Activated CD4-positive, alpha-beta T cell treated with anti-CD3 and anti-CD28 coated beads, Interleukin-2, amount 10 ng/mL, durations not matched to agents 24 days and 14 days (primary cell): ENCODE measurements at places on chromosomes 2 and 18. TPM values are rescaled to one million over a fixed set of nuclear protein-coding genes. Genes with fewer than 3 reads are reported as not detected.
A peak's percentile ranks its signal among the peaks of the same experiment; 100 is the strongest.

The IL18RAP gene
- total RNA-seq: 15.0 and 16.9 TPM in 2 replicates

The FAP gene
- not detected in 2 replicates for total RNA-seq

The SIGLEC15 gene
- total RNA-seq: not detected in 2 replicates

The CHRND gene
- total RNA-seq: not detected in 2 replicates

The OR6B2 gene
- not detected in 2 replicates for total RNA-seq

The CEBPZ gene
- total RNA-seq: 63.2 and 68.2 TPM in 2 replicates

The MALL gene
- total RNA-seq: 1.2 and 1.8 TPM in 2 replicates

The CFC1 gene
- total RNA-seq: not detected in 2 replicates

The MC2R gene
- total RNA-seq: not detected in 2 replicates

The PASK gene
- 87.5 and 92.0 TPM in 2 replicates for total RNA-seq

The CHRNA1 gene
- total RNA-seq: not detected in 2 replicates

The WDR75 gene
- 117 and 121 TPM in 2 replicates for total RNA-seq

GRCh38 chr18:43506935-43507334 is 229.6 kb upstream of the SYT4 start:
- DNase-seq: no peak

GRCh38 chr2:79721966-79722365 is 209.1 kb downstream of the CTNNA2 start:
- no peak for DNase-seq

DNA sequence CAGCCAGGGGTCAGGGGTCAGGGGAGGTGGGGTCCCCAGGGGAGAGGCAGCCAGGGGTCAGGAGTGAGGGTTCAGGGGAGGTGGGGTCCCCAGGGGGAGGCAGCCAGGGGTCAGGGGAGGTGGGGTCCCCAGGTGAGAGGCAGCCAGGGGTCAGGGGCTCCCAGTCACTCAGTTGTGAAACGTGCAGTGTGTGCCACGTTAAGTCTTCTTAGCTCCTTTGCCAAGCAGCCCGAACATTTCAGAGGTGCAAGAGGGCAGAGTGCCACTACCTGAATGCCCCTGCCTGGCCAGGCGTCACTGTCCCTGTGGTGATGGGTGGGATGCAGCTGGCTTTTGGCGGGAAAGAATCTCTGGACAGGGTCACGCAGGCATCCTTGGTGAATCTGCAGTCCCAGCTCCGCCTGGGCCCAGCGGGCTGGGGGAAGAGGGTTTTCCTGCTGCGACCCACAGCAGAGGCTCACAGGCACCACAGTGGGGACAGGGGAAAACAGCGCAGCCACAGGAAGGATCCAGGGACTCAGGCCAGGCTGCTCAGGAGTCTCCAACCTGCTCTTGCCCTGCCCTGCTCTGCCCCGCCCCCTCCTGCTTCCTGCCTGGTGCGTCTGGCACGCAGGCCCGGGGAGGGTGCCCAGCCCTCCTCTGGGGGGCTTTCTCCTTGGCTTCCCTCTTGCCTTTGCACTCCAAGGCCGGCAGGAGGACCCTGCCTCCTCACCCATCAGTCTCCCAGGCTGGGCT is 188.3 kb downstream of the TWIST2 start:
- DNase-seq: peak; percentile 66

- no peak for DNase-seq
These were observed 166.5 kb upstream of the KCNJ3 start for GRCh38 chr2:154532004-154532403.

- DNase-seq: no peak
These were observed 9.3 kb downstream of the TSHZ1 start for GRCh38 chr18:75219745-75220375.

DNA sequence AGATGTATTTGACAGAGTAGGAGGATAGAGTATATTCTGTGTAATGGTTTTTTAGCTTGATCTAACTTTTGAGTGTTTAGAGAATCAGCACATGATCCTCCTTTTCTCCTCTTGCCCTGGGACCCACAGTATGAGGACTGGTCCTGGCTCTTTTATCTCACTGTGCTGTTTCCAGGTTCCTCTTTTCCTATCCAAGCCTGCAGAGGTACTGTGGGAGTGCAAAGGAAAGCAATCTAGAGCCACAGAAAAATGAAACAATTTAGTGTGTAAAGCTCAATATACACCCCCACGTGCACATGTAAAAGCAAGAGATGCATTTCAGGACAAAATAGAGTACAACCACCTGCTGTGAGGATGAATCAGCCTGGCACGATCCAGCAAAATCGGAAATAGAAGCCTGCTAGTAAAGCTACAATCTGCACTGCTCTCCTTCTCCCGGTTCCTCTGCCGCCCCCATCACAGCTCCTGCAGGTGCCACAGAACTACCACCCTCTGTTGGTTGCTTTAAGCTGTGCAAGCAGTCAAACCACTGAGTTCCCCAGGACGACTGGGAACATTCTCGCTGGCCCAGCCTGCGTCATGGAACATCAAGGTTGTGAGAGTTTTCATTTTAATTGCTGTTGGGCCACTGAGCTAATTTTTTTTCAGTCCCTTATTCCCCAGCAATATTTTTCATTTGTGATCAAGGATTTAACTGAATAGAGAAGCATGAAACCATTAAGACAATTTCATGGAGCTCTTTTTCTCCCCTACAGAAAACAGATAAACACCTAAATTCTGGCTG is 47.8 kb upstream of the MAPRE3 start:
- peak; percentile 72 for DNase-seq

DNA sequence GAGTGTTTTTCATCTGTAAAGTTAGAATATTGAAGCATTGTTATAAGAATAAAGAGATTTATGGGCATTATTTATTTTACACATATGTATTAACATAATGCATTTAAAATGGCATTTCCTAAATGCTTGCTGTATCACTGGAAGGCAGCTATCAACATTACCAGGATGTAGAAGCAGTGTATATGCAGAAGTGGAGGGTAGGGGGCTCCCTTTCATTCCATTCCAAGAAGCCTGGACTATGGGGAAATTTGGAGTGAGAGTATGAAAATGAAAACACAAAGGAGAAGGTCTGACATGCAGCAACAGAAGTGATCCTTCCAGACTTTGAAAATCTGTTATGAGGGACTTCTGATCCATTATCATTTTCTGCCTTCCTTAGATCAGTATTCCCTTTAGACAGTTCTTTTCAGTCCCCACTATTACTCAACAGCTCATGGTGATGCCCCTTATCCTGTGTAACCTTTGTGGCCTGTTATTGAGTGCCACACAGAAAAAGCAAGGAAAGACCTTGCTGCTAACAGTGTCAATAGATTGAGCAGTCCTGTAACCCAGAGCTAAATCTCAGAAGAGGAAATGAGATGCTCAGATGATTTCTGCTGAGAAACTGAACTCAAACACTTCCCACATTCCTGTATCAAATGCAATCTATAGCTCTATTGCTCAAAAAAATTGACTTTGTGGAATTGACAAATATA is 216.6 kb downstream of the HNMT start:
- no peak for DNase-seq

DNA sequence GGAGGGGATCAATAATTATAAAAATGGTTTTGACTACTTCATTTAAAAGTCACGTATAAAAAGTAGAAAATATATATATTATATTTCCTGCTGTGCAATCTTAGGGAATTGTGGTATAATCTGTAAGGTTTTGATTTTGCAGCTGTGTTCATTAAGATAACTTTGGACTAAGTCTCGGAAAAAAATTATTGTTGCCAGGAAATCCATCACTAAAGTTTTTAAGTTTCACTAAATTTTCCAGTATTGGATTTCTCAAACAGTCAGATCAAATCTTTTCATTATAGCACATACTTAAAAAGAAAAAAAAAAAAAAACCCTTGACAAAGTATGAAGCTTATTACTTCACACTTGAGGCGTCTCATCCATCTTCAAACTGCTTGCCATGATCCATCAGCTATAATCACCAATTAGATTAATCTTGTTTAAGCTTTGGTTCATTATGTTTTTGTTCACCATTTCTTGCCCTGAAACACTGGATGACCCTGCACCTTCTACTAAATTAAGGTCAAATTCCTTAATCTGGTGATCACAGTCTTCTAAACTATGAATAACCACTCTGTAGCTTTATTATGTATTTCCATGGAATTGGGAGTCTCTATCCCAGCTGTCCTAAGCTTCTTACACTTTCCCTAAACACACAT is 326.6 kb upstream of the COL3A1 start:
- no peak for DNase-seq

- no peak for DNase-seq
These were observed 531.5 kb upstream of the SALL3 start for GRCh38 chr18:78448106-78448505.

- no peak for DNase-seq
These were observed 15.2 kb downstream of the EML4 start for GRCh38 chr2:42184346-42184745.

GRCh38 chr2:222707689-222708273 is 36.3 kb downstream of the MOGAT1 start:
- no peak for DNase-seq

DNA sequence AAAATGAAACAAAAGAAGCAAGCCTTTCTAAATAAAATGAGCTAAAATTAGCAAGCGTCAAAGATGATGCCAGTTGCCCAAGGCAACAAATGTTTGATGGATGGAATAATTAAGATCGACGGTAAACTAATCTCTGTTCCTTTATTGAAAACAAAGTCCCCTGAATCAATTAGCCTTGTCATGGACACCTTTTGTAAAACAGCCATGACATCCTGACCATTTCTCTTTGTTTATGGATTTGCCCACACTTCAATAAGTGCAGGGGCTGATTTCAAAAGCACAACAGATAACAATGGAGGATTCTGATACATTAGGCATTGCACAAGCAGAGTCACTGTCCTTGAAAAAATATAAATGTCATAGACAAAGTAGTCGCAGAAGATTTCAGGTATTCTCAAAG is 160.1 kb upstream of the HNRNPA3 start:
- DNase-seq: no peak

- DNase-seq: peak; percentile 76
These were observed 27.1 kb upstream of the TFPI start for GRCh38 chr2:187581125-187581896.

DNA sequence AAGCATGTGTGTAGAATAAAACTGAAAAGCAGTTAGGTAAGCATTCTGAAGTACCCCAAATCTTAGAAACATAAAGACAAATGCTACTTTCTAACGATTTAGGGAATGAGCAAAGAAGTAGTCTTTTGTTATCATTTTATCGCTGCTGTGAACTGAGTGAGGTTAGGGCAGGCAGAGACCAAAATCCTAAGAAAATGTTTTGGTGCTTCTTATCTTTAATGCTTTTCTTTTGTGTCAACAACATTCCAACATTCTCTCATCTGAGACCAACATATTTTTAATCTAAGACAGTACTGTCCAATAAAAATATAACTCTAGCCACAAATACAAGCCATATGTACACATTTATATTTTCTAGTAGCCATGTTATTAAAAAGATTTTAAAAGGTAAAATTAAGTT is 789.4 kb upstream of the PIK3C3 start:
- DNase-seq: no peak

GRCh38 chr2:120472891-120473309 is 127.0 kb downstream of the INHBB start:
- no peak for DNase-seq

DNA sequence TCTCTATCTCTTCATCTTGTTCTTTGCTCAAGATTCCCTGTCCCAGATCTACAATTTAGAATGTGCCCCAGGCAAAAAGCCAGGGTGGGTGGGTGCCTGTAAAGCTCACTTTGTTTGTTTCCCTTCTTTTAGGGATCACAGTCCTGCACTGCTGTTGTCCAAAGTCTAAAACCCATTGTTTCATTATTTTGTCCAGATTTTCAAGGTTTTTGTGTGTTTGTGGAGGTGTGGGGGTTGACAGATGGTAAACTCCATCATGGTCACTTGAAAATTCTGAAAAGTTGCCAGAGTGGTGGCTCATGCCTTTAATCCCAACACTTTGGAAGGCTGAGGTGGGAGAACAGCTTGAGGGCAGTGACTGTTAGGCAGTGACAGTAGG is 41.5 kb downstream of the YES1 start:
- no peak for DNase-seq

GRCh38 chr2:44639399-44639798 is 277.7 kb downstream of the CAMKMT start:
- DNase-seq: no peak

DNA sequence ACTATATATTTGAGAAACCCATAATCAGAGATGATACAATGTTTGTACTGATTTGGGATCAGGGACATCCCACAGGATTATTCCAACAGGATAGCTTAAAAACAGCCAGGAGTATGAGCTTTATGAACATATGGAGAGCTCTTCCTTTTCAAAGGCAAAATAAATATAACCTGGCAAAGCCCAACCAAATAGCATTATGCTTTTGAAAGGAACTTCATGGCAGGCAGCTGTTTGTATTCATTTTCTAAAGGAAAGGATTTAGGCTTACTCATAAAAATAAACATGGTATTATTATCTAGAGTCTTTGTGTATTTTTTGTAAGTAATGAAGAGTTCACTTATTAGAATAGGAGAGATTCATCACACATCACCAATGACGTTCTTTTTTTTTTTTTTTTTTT is 44.4 kb downstream of the CCDC195 start:
- DNase-seq: no peak

GRCh38 chr2:23587341-23587880 is 202.4 kb downstream of the KLHL29 start:
- no peak for DNase-seq

GRCh38 chr2:237471438-237472186 is 15.4 kb upstream of the MLPH start:
- DNase-seq: peak; percentile 70

- no peak for DNase-seq
These were observed 13.3 kb downstream of the DNAJC27 start for GRCh38 chr2:24958411-24958935.

- DNase-seq: no peak
These were observed 470.0 kb downstream of the PIK3C3 start for GRCh38 chr18:42425025-42425424.

- no peak for DNase-seq
These were observed 6.8 kb upstream of the LRRTM1 start for GRCh38 chr2:80311304-80311703.

DNA sequence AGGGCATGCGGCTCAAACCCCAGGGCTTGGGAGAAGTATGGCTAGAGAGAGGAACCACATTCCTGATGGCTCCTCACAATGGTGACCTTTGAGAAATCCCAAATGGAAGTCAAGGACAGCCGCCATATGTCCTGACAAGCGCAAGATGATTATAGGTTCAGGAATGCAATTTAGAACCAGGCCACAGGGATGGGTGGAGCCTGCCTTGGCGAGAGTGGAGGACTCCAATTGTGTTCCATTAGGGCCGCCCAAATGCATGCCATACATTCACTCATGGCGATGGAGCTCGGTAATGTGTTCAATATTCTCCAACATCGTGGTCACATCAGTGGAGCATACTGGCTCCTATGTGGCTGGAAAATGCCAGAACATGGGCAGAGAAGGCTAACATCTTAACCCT is 662.9 kb upstream of the ID2 start:
- DNase-seq: no peak
